ENCODE measurements at places on chromosomes 1 and 21.

GRCh38 chr1:162716123-162716522 is 74.4 kb upstream of the HSD17B7 start:
- no peak for DNase-seq

- DNase-seq, result no peak
These were observed 17.7 kb downstream of the FOXJ3 start for GRCh38 chr1:42317308-42317707.

- DNase-seq, result no peak
These were observed 165.4 kb upstream of the DPT start for GRCh38 chr1:168894397-168894903.

GRCh38 chr1:224435999-224436398 is 1.4 kb upstream of the WDR26 start:
- no peak for DNase-seq

DNA sequence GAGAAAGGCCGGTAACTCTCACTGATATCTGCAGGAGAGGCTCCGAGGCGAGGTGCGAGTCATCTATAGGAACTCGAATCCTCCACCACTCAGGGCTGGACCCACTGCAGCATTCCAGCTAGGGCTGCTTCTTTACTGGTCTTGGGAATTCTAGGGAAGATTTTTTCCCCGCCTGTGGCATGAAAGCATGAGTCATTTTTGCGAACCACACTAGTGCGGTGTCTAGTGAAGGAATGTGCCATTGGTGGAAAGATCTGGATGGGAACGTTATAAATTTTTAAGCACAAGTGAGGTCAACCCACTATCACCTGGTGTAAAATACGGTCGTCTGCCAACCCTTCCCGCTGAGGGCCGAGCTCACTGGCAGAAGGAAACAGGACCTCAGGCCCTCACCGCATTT is 49.7 kb downstream of the SYF2 start:
- no peak for DNase-seq

GRCh38 chr1:239719642-239720258 is 333.4 kb downstream of the CHRM3 start:
- peak; percentile 13 for DNase-seq

- no peak for DNase-seq
These were observed 98.9 kb downstream of the CRB1 start for GRCh38 chr1:197366996-197367395.

- DNase-seq, result no peak
These were observed 411.3 kb downstream of the DISC1 start for GRCh38 chr1:232037774-232038388.

All from stimulated activated CD4-positive, alpha-beta T cell treated with anti-CD3 and anti-CD28 coated beads, TNF-alpha, amount 100 ng/mL, for 4 hours (primary cell).